ENCODE measurements at places on chromosomes 2 and 18.

DNA sequence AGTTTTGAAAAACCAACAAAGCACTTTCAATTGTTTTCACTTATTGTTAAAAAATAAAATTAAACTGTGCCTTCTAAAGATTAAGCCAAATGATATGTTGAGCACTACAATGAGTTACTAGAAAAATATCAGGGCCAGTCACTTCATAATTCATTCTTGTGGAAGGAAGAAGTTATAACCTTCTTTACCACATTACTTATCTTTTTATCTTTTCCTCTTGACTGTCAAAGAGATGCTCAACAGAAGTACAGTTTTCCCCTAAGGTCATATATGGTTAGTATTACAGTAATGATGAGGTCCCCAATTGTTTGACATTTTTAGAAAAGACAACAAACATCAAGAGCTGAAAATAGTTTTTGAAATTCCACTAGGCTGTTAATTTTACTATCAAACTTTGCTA, 9.4 kb downstream of the PELI1 start:
- DNase-seq: no peak

GRCh38 chr2:18209934-18210639, 331.6 kb downstream of the KCNS3 start:
- DNase-seq: no peak

DNA sequence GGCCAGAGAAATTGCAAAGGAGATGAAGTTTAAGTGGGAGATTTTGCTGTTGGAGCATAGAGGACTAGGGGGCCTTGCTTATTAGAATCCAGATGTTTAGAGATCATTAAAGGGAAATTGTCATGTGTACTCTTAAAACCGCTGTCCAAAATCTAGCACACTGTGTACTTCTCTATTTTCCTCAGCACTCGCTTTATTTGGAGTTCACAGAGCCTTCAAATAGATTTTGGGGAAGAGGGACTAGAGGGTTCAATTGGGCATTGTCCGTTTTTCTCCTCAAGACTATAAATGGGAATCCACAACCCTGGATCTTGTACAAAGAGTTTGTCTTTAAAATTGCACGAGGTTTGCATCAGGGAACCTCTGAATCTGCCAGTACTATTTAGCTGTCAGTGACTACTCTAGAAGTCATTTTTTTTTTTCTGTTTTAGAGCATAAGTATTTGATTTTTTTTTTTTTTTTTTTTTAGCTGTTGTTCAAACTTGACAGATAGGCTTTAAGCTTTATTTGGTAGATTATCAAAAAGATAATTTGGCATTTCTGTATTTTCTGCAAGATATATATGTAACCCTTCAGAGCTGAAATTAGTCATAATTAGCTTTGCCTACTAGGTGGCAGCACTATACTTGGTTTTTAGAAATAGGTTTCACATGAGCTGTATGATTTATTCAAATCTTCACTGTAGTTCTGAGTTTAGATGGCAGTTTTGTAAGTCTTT, 14.2 kb downstream of the PMS1 start:
- DNase-seq: no peak

DNA sequence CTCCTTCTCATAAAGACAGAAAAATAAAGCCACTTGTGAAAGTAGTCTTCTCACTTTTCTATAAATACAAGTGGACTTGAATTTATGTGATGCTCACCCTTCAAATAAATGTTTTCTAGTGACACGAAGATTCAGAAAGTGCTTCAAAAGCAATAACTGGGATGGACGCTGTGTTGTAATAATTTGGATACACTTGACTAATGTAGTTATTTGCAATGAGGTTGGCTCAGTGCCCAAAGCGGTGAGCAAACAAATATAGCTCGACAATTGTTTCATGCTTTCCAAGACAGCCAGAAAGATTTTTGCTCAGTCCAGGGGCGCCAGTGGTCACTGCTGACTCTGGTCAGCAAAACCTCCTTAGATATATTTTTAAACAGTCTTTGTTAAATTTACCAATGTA, 278.6 kb upstream of the KLHL14 start:
- DNase-seq: no peak

DNA sequence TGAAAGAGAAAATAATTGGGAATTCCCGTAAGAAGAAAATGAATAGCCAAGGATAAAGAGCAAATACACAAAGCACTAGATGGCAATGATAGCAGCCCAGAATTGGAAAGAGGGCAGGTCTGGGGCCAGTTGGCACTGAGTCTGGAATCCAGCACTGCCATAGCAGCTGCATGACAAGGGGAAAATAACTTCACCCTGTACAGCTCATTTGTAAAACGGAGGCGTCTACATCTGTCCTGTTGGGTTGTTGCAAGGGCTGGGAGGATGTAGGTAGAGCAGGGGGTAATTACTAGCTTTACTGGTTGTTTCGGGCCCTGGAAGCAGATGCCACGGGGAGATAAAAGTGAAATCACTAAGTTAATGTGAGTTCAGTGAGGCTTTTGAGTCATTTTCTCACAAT, 110.0 kb upstream of the RASGRP3 start:
- DNase-seq: peak; percentile 52

- DNase-seq: no peak
These were observed 294.9 kb downstream of the DYSF start for GRCh38 chr2:71748227-71748626.

DNA sequence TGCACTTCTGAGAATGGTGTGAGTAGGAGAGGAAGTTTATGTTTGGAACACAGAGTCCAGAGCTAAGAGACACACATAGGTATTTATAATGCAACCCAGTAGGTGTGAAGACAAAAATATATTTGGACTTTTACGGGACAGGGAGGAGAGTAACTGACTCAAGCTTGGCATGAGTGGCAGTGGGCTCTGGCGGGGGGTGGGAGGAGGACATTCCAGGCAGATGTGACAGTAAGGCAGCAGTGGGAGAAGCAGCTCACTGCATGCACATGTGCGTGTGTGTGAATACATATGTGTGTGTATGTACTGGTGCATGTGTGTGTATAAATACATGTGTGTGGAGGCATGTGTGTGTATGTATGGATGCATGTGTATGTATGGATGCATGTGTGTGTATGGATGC, 51.4 kb downstream of the DCDC2C start:
- DNase-seq: no peak

DNA sequence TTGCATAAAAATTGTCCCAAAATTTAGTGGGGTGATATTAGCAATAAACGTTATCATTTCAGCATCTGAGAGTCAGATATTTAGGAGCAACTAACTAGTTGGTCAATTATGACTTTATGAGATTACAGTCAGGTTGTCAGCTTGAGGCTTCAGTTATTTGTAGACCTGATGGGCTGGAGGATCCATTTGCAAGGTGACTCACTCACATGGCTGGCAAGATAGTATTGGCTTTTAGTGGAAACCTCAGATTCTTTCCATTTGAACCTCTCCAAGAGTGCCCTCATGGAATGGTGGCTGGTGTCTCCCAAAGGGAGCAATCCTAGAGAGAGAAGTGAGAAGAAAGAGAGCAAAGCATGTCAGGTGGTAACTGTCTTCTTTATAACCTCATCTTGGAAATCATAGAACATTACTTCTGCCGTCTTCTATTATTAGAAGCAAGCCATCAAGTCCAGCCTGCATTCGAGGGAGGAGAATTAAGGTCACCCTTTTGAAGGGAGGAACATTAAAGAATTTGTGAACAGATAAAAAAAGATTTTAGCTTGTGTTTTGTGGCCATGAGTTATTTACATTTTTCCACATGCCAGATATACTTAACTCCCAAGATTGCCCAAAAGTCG, 92.5 kb downstream of the HAUS1 start:
- no peak for DNase-seq

DNA sequence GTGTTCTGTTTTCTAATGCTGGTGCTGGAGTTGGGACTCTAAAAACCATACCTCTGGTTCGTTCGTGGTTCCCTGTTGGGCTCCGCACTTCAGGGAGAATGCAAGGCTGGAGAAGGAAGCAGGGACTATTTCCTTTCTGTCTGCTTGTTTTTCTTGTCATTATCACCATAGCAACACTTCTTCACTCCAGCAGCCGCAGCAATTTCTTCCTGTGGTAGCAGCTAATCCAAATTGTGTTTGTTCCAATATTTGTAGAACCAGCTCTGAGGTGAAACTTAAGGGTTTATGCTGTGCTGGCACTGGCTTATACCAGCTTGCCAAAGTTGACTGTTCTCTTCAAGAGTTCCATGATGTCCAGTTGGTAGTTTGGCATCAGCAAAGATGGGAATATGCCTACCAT, 301.4 kb upstream of the SYT4 start:
- DNase-seq: no peak

DNA sequence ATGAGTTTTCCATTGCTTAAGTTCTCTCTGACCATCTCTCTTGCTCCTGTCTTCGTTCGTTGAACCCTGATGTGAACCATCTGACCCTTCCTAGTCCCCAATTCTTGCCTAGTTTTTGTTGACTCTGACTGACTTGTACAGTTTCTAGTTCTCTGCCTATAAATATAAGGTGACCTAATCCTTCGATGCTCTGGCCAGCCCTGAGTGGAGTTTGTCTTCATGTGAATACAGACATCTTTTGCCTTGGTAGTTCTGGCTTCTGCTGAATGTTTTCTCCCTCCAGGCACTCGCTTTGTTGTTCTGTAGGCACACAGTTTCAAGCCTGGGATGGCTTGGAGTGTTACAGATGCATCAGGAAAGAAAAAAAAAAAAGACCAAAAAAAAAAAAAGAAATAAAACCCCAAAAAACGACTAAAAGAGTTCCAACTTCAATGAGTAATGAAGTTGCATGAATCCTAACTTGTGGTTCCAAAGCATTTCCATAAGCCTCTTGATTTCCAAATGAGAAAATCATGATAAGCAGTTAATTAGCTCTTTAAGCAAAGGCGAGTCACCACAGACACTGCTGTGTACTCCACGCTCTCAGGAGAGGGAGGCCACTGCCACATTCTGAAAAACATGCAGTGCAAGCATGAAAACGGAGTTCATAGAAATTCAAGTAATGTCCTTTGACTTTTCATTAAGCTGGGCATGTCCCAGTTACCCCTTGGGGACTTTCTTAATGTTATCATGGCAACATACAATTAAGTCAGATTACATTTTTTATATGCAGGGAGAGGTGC, 165.2 kb downstream of the TDRD15 start:
- DNase-seq: no peak

- DNase-seq: no peak
These were observed 81.0 kb upstream of the TMEM17 start for GRCh38 chr2:62586981-62587380.

DNA sequence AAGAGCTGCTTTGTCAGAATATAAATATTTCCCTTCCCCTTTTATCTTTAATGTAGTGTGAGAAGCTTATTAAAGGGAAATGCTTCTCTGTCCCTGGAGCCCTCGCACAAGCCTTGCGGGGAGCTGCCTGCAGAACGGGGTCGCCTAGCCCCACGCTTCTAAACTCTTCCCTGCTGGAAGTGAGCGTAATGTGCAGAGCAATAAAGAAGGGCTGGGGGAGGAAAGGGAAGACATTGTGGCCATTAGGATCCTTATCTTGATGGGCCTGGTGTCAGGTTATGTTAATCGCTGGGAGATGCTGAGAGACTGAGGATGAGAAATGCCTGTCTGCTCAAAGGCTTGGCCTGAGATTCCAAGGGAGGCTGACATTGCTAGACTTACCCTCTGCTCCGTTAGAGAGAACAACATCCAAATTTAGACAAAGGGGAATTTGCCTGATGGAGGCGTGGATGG, 18.9 kb upstream of the FZD7 start:
- DNase-seq: no peak

DNA sequence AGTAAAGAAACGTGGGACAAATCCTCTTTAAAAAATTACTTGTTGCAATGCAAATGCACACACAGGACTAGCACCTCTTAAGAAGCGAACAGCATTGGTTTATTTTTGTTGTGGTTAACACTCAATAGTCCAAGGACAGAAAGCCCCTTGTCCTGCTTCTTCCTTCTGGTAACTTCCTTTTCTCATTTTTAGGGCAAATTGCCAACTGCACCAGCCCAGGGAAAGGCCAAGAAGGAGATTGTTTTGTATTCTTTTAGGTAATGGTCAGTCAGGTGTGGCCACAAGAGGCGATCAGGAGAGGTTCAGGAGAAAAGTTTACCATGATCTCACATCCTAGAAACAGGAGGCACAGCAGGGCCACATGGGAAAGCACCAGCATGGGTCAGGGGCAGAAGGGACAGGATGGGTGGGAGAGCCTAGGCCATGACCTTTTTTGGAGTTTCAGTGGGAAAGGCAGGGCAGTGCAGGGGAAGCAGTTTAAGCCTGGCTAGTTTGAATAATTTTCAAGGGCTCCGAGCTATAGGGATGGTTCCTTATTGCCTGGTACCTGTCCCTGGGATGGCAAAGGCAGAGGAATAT, 73.0 kb downstream of the CHRNA1 start:
- no peak for DNase-seq

DNA sequence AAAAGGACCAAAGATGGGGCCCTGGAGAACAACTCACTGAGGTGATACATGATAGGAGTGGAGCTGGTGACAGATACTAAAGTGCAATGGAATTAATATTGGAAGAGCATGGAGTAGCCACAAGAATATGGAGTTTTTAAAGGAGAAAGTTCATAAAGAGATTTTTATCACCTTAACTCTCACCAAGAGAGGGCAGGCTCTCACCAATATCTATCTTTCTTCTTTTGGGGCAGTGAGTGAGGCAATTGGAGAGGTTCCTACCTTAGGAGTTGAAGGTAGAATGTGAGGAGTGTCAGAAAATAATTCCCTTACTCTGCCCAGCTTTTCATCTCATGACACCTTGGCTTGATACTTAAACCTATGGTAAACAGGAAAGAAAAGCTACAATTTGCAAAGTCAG, 233.7 kb upstream of the CWC22 start:
- DNase-seq: no peak

- DNase-seq: no peak
These were observed 160.7 kb downstream of the IKZF2 start for GRCh38 chr2:212990697-212991096.

GRCh38 chr18:23938901-23939341, 75.6 kb upstream of the TTC39C start:
- no peak for DNase-seq

DNA sequence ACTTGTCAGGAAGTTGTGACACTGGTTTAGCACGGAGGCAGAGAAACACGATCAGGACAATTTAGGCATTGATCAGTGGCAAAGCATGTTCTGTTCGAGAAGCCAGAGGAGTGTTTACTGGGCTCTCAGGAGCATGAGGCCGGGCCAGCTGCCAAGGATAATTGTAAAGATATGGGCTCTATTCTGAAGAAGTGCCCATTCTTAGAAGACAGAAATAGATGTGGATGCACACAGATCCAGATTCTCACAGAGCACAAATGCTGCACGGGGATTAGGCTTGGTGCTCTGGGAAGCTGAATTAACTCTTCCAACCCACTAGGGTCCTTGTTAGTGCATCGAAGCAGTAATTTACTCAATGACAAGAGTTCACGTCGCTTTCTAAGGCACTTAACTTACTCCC, 16.2 kb downstream of the AFF3 start:
- DNase-seq: no peak
